IMR-90 (cell line): ENCODE measurements at places on chromosomes 5 and 9. TPM values are rescaled to one million over a fixed set of nuclear protein-coding genes. Genes with fewer than 3 reads are reported as not detected.

GRCh38 chr5:178984145-178985072 lies 10.7 kb downstream of the GRM6 start:
- no peak for DNase-seq
- no peak overlapping the region for H3K27ac ChIP-seq
- no peaks in the 10 kb centered on the region for H3K27me3 ChIP-seq
- H3K4me3 ChIP-seq, result no peak overlapping the region
- no peaks in the 10 kb centered on the region for H3K36me3 ChIP-seq

DNA sequence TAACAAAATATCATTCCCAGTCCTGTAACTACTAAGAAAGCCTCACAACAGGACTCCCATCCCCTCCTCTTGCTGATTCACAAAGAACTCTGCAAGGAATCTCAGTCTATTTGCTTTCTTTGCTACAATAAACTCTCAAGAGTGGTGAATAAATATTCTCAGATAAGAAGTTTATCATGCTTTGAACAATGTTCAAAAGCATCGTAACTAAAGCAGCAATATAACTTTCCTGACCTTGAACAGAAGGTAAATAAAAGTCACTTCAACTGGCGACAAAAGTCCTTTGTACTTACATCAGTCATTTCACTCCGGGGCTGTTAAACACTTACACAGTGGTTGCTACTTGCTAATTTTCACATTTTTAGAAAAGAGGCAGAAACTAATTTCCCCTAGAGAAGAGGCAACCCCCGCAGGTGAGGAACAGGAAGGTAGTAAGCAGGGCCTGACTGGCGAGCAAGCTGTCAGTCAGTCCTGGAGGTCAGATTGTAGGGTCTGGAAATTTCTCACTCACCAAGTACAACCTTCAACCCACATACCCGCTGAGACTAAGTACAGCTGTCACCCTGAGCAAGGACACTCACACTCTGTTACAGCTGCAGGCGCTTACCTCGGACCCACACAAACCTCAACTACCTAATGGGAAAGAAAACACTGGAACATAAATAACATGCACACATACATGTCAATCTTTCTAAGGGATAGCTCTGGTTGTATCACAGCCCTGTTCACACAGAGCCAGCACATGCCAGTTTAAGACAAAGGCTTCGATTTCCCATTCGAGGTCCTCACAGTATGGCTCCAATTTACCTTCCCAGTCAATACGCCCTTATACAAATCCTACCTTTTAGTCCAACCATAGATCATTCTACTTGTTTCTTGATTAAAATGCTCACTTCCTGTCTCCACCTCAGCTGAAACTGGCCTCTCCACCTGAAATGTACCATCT lies 104.6 kb upstream of the RETREG1 start:
- no peak for DNase-seq
- H3K4me1 ChIP-seq, result peaks cover 3% of the 10 kb centered on the region; the same call in 1 of the 2 replicates
- no peak overlapping the region for H3K27ac ChIP-seq
- H3K4me3 ChIP-seq, result no peak overlapping the region
- peaks cover 21% of the 10 kb centered on the region for H3K36me3 ChIP-seq

DNA sequence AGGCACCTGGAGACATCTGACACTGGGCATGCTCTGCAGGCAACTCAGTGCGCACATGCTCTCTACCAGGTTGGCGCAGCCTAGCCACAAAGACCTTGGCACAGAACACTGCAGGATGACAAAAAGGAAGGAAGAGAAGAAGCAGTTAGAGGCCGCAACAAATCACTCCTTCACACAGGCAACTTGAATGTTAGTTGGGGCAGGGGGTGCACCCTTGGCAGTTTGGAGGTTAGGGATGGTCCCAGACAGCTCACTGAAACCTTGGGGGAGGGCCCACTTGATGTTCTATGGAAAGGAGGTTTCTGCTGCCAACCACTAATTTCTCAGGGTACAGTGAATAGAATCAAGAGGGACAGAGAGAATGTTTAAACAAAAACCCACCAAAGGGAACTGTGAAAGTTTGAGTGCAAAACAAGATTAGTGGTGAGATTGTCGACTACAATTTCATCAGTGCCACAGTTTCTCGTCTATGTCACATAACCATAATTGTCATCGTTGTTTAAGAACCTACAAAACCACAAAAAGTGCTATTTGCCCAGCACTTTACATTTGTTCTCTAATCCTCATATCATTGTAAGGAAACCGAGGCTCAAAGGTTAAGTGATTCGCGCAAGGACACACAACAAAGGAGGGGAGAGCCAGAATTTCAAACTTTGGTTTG lies 48.7 kb downstream of the FBXW11 start:
- H3K27me3 ChIP-seq, result no peaks in the 10 kb centered on the region
- DNase-seq, result no peak
- H3K36me3 ChIP-seq, result no peaks in the 10 kb centered on the region; the same call in 1 of the 2 replicates
- peaks cover 22% of the 10 kb centered on the region for H3K4me1 ChIP-seq
- no peak overlapping the region for H3K4me3 ChIP-seq
- no peak overlapping the region for H3K27ac ChIP-seq

GRCh38 chr5:36152324-36153297 lies 700 bp downstream of the SKP2 start:
- peak overlapping the region; percentile 69 for H3K4me3 ChIP-seq
- H3K27ac ChIP-seq, result peak overlapping the region; percentile 87
- peaks cover 8% of the 10 kb centered on the region for H3K36me3 ChIP-seq
- no peaks in the 10 kb centered on the region for H3K27me3 ChIP-seq

- DNase-seq, result no peak
- no peak overlapping the region for H3K27ac ChIP-seq
- H3K36me3 ChIP-seq, result peaks cover 11% of the 10 kb centered on the region
- no peaks in the 10 kb centered on the region for H3K4me1 ChIP-seq
These were observed 184.6 kb downstream of the AP3B1 start for GRCh38 chr5:78109891-78110324.

DNA sequence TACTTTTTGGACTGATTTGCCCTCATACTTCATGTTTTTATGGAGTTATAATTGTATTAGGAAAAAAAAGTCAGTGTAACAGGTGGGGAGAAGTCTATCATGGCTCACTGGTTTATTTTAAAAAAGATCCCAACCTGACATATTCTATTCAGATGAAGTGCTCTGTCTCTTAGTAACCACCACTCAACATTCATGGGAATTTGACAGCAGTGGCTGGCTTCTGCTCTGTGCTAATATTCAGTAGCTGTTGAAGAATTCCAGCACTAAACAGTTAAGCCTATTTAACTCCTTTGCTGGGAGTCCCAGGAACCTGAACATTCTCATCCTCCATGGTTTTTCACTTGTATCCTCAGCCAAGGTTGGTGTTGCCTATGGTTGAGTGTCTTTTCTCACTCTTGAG lies 23.1 kb downstream of the CMYA5 start:
- no peaks in the 10 kb centered on the region for H3K4me1 ChIP-seq
- H3K27me3 ChIP-seq, result no peaks in the 10 kb centered on the region
- no peak for DNase-seq
- no peak overlapping the region for H3K27ac ChIP-seq
- H3K36me3 ChIP-seq, result no peaks in the 10 kb centered on the region

DNA sequence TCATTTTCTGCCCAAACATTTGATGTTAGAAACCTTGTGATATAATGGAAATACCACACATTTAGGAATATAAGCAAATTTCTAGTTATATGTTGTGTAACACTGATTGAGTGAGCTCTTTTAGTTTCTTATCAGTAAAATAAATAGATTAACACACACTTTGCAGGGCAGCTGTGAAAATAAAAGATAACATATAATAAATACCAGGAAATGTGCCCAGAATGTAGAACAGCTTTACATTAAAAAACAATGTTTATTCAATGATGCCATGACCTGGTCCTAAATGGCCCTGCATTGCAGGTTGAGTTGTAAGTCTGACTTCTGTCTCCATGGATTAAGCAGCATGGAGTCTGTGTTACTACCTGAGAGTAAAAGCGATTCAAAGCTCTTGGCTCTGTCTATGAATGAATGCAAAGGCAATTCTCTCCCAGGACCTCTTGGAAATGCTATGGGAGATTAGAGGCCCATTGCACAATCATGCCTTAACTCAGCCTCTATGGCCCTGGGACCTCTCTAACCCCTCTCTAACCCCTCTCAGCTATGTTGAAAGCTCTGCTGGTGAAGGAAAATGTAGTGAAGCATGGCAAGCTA lies 296.0 kb upstream of the ACTBL2 start:
- no peak overlapping the region for H3K4me3 ChIP-seq
- H3K4me1 ChIP-seq, result peaks cover 22% of the 10 kb centered on the region
- H3K27ac ChIP-seq, result peak overlapping the region; percentile 70; the same call in 1 of the 2 replicates
- H3K27me3 ChIP-seq, result no peaks in the 10 kb centered on the region

GRCh38 chr9:120966013-120966369 lies 39.4 kb upstream of the TRAF1 start:
- H3K36me3 ChIP-seq, result no peaks in the 10 kb centered on the region
- H3K4me3 ChIP-seq, result no peak overlapping the region
- DNase-seq, result no peak
- H3K4me1 ChIP-seq, result peaks cover 2% of the 10 kb centered on the region

DNA sequence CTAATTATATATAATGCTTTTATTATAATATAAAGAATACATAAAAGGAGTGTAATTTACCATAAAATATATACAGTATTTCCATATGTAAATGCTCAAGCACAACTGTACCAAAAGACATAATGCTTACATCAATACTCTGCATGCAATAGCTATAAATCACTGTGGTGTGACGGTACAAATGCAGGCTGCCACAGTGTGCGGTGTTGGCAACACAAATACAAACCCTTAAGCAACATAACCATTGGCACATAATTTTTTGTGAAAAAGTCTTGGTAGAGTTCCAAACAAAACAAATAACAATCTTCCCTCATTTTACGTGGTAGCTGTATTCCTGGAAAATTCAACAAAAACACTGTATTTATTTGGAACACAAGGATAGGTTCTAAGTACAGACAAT lies 1.9 kb upstream of the SHISAL2B start:
- DNase-seq, result no peak
- H3K27me3 ChIP-seq, result peaks cover 56% of the 10 kb centered on the region
- H3K4me3 ChIP-seq, result no peak overlapping the region
- H3K27ac ChIP-seq, result no peak overlapping the region
- no peaks in the 10 kb centered on the region for H3K36me3 ChIP-seq

- H3K36me3 ChIP-seq, result peaks cover 66% of the 10 kb centered on the region
- no peak for DNase-seq
- no peak overlapping the region for H3K27ac ChIP-seq
- no peak overlapping the region for H3K4me3 ChIP-seq
- H3K4me1 ChIP-seq, result no peaks in the 10 kb centered on the region; the same call in 1 of the 2 replicates
- no peaks in the 10 kb centered on the region for H3K27me3 ChIP-seq
These were observed 23.9 kb downstream of the HNRNPH1 start for GRCh38 chr5:179599566-179599965.

GRCh38 chr5:44536650-44537260 lies 147.5 kb upstream of the FGF10 start:
- peak; percentile 17 for DNase-seq
- no peak overlapping the region for H3K27ac ChIP-seq
- H3K27me3 ChIP-seq, result no peaks in the 10 kb centered on the region
- H3K36me3 ChIP-seq, result no peaks in the 10 kb centered on the region

- peaks cover 44% of the 10 kb centered on the region for H3K4me1 ChIP-seq
- DNase-seq, result peak; percentile 89
- H3K4me3 ChIP-seq, result no peak overlapping the region
- H3K36me3 ChIP-seq, result peaks cover 4% of the 10 kb centered on the region
- peak overlapping the region; percentile 48; the same call in 1 of the 2 replicates for H3K27ac ChIP-seq
These were observed 9.0 kb downstream of the PRRC2B start for GRCh38 chr9:131402738-131403492.

DNA sequence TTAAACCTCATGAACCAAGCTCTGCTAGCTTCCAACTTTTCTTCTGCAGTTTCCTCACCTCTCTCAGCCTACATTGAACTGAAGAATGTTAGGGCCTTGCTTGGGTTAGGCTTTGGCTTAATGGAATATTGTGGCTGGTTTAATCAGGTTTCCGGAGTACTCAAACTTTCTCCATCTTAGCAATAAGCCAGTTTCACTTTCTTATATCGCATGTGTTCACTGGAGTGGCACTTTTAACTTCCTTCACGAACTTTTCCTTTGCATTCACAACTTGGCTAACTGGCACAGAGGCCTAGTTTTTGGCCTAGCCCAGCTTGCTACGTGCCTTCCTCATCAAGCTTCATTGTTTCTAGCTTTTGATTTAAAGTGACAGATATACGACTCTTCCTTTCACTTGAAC lies 81.0 kb upstream of the MAST4 start:
- H3K27me3 ChIP-seq, result no peaks in the 10 kb centered on the region
- H3K27ac ChIP-seq, result no peak overlapping the region
- DNase-seq, result no peak
- H3K4me1 ChIP-seq, result no peaks in the 10 kb centered on the region
- H3K36me3 ChIP-seq, result no peaks in the 10 kb centered on the region
- H3K4me3 ChIP-seq, result no peak overlapping the region

GRCh38 chr5:74054139-74054538 lies 428.1 kb downstream of the ARHGEF28 start:
- H3K27ac ChIP-seq, result no peak overlapping the region
- H3K36me3 ChIP-seq, result no peaks in the 10 kb centered on the region
- H3K4me1 ChIP-seq, result 0 out of 2 replicates have a peak, but pooled peaks cover 2% of the 10 kb centered on the region
- H3K27me3 ChIP-seq, result peaks cover 6% of the 10 kb centered on the region
- no peak overlapping the region for H3K4me3 ChIP-seq

DNA sequence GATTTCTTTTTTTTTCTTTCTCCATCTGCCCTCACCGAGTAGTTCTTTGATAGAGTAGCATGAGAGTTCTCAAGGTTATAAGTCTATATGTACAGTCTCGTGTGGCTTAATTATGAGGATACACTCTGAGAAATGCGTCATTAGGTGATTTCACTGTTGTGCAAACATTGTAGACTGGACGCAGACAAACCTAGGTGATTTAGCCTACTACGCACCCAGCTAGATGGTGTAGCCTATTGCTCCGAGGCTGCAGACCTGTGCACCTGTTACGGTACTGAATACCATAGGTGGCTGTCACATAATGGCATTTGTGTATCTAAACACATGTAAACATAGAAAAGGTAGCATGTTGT lies 26.9 kb upstream of the CORO2A start:
- H3K4me1 ChIP-seq, result peaks cover 23% of the 10 kb centered on the region
- DNase-seq, result no peak
- H3K4me3 ChIP-seq, result no peak overlapping the region
- H3K36me3 ChIP-seq, result peaks cover 10% of the 10 kb centered on the region

- no peak overlapping the region for H3K27ac ChIP-seq
- no peak overlapping the region for H3K4me3 ChIP-seq
- no peaks in the 10 kb centered on the region for H3K27me3 ChIP-seq
- no peaks in the 10 kb centered on the region for H3K4me1 ChIP-seq
These were observed 753.2 kb upstream of the RIOK2 start for GRCh38 chr5:97936231-97936630.

DNA sequence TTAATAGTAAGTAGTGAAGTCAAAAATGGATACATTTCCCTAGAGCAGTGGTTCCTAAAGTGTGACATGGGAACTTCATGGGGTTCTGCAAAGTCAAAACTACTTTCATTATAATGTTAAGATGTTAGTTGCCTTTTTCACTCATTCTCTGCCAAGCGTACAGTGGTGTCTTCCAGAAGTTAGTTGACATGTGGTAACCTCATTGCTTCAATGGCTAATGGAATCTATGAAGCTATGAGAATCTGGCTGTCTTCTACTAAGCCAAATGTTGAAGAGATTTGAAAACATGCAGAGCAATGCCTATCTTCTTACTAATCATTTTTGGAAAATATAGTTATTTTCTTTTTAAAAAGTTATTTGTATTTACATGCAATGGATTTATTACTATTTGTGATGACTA lies 111.8 kb downstream of the SLC12A2 start:
- DNase-seq, result no peak
- H3K4me1 ChIP-seq, result peaks cover 3% of the 10 kb centered on the region; the same call in 1 of the 2 replicates
- H3K27ac ChIP-seq, result no peak overlapping the region
- H3K36me3 ChIP-seq, result no peaks in the 10 kb centered on the region

Gene SURF4
- 512 and 532 TPM in 2 replicates for total RNA-seq

Gene FCN2
- total RNA-seq, result not detected in 2 replicates

Gene FAM221B
- total RNA-seq, result not detected in 2 replicates

Gene SLC1A1
- total RNA-seq, result 3.9 and 4.1 TPM in 2 replicates

Gene PCDHB2
- 0.36 and 0.56 TPM in 2 replicates for total RNA-seq

Gene COX7C
- 91.4 and 210 TPM in 2 replicates for total RNA-seq
